ENCODE measurements at places on chromosomes 2 and 18.

GRCh38 chr2:210964141-210964764 lies 407.9 kb downstream of the CPS1 start:
- DNase-seq, result no peak

- no peak for DNase-seq
These were observed 231.9 kb downstream of the BCL2 start for GRCh38 chr18:63087421-63088230.

DNA sequence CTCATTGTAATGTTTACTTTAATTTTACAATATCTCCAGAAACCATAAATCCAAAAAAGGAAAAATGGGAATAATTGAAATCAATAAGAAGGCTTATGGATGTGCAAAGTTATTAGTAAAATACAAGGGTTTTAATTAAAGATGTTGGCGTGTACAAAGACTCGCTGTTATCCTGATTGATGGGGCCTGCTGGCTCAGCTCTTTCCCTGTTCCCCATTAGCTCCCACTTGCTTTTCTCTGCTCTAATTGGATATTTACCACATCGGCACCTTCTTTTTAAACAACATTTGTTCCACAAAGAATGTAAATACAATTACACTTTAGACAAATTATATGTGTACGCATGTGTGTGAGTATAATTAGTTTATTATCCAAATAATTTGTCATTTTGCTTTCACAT lies 796.6 kb downstream of the ERBB4 start:
- DNase-seq, result no peak

DNA sequence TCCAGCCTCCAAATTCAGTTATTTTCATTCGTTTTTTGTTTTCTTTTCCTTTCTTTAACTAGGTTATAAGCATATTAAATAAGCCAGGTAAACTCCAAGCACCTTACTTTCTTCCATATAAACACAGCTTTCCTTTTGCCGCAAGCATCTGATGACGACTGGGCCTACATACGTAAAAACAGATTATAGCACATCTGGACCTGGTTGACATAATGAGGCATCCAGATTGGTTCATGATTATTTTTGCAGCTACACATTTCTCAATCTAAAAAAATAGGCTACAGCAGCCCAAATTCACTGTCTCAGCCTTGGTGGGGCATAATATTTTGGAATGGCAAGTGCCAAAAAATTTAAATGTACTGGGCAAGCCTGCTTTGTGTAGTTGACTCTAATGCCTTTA lies 7.7 kb downstream of the CYP1B1 start:
- no peak for DNase-seq

DNA sequence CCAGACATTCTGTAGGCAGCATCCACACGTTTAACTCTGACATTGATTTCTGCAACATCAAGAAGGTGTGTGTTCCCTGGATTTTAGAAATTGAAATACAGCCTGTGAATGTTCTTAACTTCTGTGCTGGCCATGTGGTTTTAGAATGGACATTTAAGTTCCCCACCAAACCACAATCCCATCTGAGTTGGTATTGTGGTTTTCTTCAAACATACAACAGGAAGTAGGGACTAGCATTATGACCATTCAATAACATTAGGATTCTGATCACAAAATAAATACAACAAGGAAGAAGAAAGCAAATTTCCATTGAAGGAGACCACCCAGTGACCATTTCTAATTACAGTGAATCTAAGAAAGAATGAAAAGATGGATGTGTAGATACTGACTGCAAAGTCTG lies 51.2 kb downstream of the MAP3K20 start:
- no peak for DNase-seq

DNA sequence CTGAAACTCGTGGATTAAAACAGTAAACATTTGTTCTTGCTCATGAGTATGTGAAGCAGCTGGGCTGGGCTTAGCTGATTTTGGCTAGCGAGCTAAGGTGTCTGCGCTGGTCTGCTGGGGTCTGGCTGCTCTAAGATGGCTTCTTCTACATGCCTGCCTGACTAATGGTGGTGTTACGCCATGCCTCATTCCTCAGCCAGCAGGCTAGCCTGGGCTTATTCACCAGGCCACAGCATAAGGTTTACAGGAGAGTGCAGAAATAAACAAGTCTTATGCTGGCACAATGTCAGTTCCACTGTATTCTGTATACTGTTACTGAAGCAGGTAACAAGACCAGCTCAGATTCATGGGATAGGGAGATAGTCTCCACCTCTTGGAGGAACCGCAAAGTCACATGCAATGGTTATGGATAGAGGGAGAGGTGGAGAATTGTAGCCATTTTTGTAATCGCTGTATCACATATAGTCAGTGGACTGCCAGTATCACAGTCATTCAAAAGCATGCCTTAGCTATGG lies 80.0 kb downstream of the RHBDD1 start:
- DNase-seq, result no peak

- DNase-seq, result no peak
These were observed 531.2 kb downstream of the NYAP2 start for GRCh38 chr2:225930687-225931086.

GRCh38 chr2:46651363-46652099 lies 172.2 kb downstream of the TMEM247 start:
- no peak for DNase-seq

- DNase-seq, result no peak
These were observed 66.6 kb downstream of the DIS3L2 start for GRCh38 chr2:232028071-232028470.

GRCh38 chr2:23478087-23478932 lies 93.3 kb downstream of the KLHL29 start:
- no peak for DNase-seq

- DNase-seq, result no peak
These were observed 26.8 kb downstream of the AAK1 start for GRCh38 chr2:69616755-69617154.

DNA sequence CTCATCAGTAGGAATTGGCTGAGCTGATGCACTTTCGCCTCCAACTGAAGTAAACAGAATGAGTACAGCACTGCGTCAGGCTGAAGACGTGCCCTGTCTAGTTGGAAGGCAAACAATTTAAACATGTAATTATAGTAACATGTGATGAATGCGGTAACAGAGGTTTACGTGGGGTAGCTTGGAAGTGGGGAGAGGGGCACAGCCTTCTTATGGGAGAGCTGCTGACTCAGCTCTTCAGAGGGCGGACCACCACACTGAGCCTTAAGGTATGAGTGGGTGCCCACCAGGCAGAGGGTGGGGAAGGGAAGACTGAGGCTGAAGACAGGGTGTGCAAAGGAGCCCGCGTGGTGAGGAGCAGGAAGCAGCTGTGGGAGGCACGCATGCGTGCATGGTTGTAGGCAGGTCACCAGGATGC lies 6.2 kb upstream of the EHD3 start:
- DNase-seq, result no peak

DNA sequence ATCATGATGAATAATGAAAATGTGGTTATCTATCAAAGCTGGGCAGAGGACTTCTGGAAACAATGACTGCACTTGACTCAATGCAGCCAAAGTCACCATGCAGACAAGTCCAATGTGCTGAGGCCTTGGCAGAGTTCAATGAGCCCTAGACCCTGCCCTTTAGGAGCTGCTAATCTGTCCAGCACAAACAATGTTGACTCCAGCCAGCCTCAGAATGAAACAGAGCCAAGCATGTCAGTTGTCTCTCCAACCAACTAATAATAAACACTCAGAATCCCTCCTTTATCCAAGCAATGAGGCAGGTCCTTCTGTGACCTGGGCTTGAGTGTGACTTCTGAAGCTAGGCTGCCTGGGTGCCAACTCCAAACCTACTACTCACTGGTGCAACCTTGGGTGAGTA lies 270.6 kb downstream of the BCL11A start:
- no peak for DNase-seq

DNA sequence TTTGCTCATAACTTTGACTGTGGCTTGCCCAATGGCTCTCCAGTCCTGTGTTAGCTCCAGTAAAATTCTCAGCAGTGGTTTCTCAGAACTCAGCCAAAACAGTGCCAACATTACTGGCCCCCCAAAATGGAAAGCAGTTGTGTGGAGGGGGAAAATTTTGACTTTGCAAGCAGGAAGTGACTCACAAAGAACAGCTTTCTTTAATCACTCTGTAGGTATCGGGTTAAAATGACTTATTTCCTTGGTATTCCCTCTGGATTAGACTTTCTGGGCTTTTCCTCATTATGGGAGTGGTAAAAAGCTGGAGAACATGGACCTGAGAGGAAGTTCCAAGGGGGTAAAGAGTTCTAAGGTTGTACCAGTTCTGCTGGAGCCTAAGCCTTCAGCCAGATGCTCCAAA lies 175.7 kb upstream of the RND3 start:
- DNase-seq, result no peak

DNA sequence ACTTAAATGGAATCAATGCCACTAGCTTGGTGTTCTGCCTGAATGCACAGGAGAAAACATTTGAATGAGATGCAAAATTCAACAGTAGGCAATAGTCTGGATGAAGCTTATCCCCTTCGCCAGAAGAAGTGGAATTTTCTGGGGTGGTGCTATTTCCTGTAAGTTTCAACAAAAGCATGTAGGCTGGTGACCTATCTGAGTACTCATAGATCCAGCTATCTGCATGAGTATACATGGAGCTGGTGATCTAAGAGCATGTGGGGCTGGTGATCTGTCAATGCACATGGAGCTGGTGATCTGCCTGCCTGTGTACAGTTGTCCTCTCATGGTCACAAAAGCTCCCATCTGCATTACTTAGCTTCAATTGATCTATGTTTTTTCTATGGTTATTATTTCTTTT lies 71.2 kb downstream of the SLC9A4 start:
- DNase-seq, result no peak

DNA sequence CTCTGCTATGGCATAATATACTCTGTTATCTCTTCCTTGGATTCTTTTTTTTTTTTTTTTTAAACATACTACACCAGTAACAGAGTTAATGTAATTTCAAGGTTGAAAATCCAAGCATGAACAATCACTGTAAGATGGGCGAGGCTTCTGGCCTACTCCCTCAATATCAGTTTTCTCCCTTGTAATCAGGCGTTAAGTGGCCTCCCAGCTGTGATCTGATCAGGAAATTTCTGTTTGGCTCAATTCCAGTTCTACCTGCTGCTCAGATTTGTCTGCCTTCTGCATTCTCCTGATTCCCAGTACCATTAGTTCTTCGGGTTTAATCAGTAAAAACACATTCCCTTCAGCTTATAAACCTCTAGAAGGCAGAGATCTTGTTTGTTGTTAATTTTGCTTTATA lies 18.6 kb downstream of the PRKD3 start:
- DNase-seq, result no peak

- no peak for DNase-seq
These were observed 1444.6 kb downstream of the SUCLG1 start for GRCh38 chr2:83014462-83014861.

DNA sequence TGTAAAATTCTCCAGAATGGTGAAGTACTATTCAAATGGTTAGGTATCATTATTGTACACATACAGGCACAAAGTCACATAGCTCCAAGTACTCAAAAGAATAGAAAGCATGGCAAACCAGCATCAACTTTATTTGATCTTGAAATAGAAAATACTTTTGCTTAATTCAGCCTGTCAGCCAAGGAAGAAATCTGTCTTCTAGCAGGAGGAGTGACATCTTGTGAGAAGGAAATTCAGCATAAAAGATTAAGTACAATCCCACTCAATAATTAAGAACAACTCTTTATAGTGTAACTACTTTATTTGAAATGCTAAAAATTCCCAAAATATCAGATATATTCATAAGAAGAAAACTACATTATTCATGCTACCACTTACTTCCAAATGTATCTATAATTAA lies 15.8 kb downstream of the DNAJC27 start:
- no peak for DNase-seq

GRCh38 chr2:150012986-150013385 lies 425.4 kb upstream of the MMADHC start:
- DNase-seq, result no peak

DNA sequence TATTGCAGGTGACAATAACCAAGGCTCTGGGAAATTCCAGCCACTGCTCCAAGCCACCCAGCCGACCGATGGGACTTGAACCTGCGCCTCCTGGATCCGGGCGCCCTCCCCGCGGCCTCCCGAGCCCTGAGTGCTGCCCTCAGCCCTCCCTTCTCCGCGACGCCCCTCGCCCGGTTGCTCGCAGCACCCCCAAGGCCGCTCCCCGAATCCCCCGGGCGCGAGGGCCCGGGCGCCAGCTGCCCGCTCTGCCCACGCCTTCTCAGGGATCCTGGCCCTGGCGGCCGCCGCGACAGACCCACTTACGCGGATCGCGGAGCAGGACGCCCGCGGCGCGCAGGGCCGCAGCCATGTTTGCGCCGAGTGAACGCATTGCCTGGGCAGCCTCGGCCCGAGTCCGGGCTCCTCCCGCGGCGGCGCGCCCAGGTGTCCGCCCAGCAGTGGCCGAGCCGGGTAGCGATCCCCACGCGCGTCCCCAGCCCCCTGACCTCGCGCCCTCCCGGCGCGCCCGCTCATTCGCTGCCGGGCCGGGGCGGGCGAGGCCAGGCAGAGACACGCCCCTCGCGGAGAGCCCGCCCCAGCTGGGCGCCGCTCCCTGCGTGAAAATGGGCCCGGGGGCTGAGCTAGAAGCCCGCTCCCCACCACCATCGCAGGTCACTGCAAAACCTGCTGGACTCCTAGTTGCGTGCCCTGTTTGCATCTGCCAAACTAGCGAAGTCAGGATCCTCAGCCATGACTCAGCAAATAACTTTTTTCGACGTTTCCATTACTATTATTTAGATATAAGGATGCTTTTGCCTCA lies at the start of gene FECH:
FECH (minus strand) TSS at position 452 of the 799 bp plus-strand sequence; CDS start at position 370, 82 bp downstream.
- DNase-seq, result peak; percentile 41

- DNase-seq, result no peak
These were observed 33.0 kb downstream of the GALNT5 start for GRCh38 chr2:157290525-157290924.

DNA sequence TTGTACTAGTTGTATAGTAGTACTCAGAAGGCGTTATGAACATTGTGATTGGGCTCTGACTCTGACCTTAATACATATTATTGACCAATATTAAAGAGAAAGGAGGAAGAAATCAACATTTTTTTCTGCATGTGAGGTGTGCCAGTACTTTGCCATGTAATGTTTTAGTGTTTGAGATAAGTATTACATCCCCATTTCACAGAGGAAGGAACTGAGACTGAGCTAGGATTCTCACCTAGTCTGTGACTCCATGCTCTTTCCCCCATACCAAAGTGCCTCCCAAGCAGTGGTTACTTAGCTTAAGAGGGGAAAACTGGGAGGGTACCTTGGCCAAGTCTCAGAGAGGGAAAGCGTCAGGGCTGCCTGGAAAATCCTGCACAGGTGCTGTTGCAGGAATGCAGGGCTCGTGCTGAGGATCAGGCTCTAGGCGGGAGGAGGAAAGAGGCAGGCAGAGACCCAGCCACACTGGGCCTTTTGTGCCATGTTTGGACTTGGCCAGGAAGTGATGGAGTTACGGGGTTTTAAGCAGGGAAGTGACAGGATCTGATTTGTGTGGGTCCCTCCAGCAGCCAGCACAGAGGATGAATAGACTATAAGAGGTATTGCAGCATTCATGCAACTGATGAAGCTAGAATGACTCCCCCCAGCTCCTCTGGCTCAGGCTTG lies 1.7 kb downstream of the PNKD start:
- DNase-seq, result no peak

DNA sequence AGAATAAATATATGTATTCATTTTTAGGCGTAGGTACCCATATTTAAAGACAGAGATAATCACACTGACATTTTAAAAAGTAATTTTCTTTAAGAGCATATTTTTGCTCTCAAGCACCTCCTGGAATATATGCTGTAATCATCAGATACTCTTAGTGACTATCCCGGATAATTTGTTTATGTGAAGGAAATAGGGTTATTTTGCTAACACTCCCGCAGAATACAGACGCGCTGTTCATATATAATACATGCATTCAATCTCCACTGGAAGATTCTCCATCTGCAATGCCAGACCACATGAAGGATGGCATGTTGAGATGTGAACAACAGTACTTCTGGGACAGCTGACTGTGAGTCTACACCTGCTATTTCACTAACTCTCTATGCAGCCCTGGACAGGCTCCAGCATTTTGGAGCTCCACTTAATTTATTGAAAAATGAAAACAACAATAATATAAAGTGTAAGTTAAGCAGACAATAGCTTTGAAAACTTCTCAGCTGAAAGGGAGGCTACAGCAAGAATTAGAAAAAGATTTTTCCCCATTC lies 430.6 kb downstream of the TMX3 start:
- no peak for DNase-seq

Data from T1000 (cell line).